ENCODE measurements at places on chromosomes 6 and 20.
A peak's percentile ranks its signal among the peaks of the same experiment; 100 is the strongest.

- no peak for DNase-seq
Observed at GRCh38 chr6:132929141-132929540, 114.8 kb downstream of the RPS12 start.

DNA sequence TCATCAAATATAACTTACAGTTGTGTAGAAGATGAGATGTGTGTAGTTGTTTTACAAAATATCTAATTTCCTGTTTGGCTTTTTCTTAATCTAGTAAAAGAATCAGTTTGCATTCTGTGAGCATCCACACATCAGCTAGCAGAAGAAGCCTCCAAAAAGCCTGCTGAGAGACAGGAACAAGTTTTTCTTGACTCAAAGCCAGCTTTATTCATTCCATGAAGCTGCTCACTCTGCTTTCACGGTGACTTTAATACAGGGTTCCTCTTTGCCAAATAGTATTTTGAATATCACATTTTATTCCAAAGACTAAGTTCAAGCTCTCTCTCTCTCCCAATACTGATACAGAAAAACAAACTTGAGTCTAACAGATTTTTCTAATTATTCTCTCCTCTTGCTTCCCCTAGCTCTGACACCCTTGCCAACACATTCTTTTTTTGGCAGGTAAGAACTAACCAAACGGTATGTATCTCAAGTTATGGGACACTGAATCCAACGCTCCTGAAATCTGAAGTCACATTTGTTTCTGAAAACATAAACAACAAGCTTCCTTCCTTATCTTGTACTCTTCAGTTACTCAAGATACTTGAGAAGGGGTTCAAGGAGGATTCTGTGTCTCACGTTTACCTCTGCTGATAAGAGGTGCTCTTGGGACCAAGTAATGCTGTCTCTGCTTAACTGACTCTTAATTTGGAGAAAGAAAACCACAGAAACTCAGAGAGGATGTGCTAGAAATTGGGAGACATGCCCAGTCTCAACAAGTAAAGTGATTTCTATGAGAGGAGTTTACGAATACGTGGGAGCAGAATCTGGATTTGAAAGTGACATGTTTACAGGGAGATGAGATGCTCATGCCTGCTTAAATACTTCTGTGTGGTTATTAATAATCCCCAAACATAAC is 184.2 kb upstream of the SPTLC3 start:
- DNase-seq = no peak

- DNase-seq = no peak
Observed at GRCh38 chr6:168403370-168404005, 37.5 kb upstream of the SMOC2 start.

DNA sequence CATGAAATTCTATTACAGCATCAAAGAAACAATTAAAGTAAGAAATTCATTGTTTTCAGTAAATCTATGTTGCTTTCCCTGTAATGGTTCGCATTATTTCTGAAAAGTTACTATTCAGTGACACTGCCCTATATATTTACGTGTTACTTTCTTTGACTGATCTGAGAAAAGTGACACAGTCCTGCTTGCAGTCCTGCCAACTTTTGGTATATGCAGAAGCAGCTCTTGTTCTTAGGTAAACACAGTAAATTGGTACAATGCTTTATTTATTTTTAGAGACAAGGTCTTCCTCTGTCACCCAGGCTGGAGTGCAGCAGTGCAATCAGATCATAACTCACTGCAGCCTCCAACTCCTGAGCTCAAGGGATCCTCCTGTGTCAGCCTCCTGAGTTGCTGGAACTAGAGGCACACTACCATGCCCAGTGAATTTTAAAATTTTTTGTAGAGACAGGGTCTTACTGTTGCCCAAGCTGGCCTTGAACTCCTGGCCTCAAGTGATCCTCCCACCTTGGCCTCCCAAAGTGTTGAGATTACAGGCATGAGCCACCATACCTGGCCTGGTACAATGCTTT is 151.3 kb downstream of the AKAP7 start:
- DNase-seq = no peak

- DNase-seq = no peak
Observed at GRCh38 chr6:154478021-154478700, 32.3 kb downstream of the CNKSR3 start.

DNA sequence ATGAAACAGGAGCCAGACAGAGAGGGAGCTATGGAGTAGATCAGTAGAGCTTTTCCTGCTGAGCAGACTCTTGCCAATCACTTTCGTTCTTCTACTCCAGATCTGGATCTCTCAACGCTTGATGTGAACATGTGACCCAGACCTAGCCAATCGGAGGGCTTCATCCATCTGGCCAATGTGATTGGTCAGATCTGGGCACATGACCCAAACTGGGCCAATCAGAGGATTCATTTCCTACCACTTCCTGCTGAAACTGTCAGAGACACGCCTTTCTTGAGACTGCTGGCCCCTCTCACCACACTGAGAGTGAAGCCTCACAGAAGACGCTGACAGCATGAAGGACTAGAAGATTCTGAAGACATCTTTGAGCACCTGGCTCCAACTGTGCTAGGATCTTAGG is 44.2 kb upstream of the ZMYND8 start:
- DNase-seq = peak; percentile 81

DNA sequence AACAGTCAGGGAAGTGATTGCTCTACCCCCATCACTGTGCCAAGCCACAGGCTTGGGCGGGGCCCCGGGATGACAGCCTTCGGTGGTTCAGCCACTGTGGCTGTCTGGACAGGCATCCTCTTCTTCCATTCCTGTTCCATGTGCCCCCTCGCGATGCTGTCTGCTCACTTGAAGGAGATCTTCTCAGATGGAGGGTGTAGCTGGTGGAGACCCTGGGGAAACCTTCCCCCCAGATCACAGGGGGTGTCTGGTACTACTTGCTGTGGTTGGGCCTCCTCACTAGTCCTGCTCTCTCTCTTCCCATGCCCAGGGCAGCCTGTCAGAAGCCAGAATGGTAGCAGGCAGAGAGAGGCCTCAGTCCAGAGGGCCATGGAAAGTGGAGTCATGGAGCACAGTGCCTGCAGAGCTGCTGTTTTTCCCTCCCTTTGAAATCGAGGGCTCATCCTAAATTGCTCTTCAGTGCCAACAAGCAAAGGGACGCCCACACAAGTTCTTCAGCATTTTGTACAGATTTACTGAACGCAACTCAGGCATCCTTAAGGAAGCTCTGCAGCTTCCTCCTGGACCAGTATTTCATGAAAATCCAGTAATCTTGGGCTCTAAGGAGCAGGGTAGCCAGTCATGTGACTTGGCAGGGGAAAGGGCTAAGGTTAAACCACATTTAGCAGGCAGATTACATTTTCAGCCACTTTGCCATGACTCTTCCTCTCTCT is 326.6 kb downstream of the ZFAND3 start:
- no peak for DNase-seq

DNA sequence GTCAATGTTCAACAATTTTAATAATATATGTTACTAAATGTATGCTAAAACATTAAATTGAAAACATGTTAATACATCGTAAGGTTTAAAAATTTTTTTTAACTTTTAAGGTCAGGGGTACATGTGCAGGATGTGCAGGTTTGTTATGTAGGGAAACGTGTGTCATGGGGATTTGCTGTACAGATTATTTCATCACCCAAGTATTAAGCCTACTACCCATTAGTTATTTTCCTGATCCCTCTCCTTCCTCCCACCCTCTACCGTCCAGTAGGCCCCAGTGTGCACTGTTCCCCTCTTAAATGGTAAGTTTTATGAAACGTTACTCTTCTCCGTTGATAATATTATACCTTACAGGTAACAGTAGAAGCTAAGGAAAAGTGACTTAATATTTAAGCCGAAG is 15.8 kb downstream of the PDE7B start:
- no peak for DNase-seq

GRCh38 chr6:161422710-161423680 is 149.1 kb upstream of the AGPAT4 start:
- DNase-seq = peak; percentile 25

DNA sequence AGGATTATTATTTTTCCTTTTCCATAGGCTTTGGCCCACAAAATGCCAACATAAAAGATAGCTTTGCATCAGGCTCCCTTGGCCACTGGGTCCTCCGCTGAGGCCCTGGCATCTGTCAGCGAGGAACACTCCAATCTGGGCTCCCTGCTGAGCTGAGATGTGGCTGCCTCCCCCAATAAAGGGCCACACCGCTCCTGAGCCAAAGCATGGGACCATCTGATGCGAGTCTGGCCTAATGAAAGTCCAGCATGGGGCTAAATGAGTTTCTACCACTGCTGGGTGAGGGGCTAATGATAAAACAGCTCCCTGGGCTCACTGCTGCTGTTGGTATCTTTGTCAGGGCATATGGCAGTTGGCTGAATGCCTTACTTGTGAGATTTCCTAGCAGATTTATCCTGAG is 817.5 kb upstream of the SLC35B3 start:
- no peak for DNase-seq

DNA sequence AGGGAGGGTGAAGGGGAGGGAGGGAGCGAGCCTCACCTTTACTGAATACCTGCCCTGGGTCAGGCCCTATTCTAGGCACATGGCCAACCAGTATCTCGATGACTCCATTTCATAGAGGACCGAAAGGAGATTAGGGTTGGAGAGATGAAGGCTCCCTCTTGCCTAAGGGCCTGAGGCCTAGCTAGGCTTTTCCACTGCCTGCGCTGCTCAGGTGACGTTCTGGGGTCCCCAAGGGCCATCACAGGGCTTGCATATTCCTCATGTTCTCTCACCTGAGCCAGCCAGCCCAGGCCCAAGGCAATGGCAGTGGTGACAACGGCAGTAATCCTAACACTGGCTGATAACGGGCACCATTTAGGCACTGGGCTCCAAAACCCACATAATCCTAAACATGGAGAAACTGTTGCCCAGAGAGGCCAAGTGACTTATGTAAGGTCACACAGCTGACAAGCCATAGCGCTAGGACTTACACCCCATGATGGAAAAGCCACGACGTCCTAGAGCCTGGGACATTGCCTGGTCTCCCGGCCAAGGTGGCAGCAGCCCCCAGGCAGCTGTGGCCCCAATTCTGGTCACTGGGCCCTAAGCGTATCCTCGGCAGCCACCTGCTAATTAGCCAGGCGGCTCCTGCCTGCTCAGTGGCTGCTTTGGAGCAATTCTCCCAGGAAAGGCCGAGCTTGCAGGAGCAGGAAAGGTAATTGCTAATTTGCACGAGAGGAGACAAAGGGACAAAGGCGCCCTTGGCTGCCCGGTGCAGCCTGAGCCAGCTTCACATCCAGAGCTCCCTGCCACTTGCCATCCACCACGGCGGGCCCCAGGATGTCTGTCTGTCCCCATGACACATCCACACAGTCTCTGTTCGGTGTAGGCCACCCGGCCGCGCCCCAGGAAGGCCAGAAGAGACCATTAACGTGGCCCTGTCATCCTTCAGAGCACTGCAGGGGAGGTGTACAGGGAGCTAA is 21.5 kb downstream of the NOL4L start:
- no peak for DNase-seq

DNA sequence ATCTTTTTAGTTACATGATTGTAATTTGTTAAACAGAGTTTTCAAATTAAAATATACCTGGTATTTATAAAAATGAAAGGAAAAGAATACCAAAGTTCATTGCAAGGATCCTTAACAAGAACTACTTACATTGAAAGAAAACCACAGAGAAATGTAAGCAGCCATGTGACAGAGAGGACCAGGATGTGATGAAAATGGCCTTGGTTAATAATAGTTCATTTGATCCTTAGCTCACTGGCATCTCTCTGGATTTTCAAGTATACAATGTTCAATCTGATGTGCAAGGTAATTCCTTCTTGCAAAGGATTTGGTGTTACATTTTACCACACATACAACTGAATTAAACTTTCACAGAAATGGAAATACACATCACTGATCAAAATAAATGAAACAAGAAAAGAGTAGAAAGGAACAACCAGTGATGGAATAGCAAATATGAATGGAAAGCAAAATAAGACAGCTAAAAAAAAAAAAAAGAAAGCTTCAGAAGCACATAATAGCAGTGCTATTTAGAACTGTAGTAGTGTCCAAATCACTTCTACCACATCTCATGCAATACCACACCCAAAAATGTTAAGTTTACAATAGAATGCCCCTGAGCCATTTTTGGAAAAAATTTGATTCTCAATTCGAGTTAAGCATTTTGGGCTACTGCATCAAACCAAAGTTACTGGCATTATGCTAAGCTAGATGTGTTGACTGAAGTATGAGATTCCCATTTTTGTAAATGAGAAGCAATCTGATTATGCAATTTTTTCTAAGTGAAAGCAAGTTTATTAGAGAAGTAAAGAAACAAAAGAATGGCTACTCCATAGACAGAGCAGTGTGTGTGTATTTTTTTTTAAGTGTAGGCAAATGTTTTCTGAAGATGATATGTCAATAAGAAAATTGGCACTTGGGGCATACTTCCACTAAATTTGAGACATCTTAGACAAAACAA is 22.6 kb upstream of the HLA-A start:
- no peak for DNase-seq

- peak; percentile 84 for DNase-seq
Observed at GRCh38 chr20:13336308-13337089, 115.4 kb downstream of the ISM1 start.

DNA sequence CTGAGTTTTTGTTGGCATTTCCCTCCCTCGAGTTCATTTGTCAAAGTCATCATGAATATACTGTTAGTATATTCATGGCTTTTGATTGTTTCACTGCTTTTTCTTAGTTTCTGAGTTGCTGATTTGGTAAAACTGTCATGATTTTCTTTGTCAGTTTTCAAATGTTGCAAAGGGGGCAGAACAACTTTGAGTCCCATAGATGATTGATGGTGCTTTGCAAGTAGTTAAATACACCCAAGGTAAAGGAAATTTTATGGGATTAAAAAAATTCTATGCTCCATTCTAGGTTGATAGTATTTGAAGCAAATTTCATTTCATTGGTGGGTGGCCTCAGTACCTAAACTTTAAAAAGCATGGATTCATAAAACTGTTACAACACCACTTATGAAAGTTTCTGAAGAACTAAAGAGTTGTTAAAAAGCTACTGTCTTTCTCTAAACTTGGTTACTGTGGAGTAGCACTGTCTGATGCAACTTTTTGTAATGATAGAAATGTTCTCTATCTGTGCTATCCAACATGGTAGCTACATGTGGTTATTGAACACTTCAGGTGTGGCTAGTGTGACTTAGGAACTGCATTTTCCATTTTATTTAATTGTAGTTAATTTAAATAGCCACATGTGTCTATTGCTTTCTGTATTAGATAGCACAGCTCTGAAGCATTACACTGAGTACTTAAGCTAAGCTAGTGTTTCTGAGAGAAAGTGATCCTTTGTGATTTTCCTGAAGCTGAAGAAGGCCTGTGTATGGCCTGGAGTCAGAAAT is 153.6 kb downstream of the ZFAND3 start:
- no peak for DNase-seq

- peak; percentile 25 for DNase-seq
Observed at GRCh38 chr6:107600936-107601335, 111.0 kb downstream of the SOBP start.

All from A549 (cell line).